ENCODE measurements at places on chromosomes 4 and X.

GRCh38 chr4:74969507-74970474 lies 36.9 kb downstream of the PARM1 start:
- no peak for DNase-seq

GRCh38 chr4:47510506-47511143 lies 25.6 kb downstream of the ATP10D start:
- peak; percentile 56 for DNase-seq

GRCh38 chr4:78749258-78749971 lies 26.7 kb upstream of the BMP2K start:
- no peak for DNase-seq

DNA sequence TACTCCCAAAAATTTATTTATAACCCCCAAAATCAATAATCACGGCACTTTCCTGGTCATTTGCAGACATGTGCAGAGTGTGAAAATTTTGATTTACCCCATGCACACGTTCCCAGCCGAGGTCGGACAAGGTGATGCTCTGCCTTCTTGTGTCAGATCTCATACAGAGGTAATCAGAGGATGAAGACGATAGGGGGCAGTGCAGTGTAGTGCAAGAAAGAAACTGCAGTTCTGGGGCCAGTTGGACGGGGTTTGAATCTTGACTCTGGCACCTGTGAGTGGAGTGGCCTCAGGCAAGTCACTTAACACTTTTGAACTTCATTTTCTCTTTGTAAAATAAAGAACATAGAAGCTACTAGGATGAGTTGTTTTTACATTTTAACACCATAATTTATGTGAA lies 88.4 kb downstream of the FRMPD3 start:
- DNase-seq: peak; percentile 31

GRCh38 chr4:156113138-156113765 lies 159.6 kb upstream of the CTSO start:
- peak; percentile 25 for DNase-seq

GRCh38 chrX:121179972-121180371 lies 132.6 kb downstream of the GLUD2 start:
- DNase-seq: no peak

DNA sequence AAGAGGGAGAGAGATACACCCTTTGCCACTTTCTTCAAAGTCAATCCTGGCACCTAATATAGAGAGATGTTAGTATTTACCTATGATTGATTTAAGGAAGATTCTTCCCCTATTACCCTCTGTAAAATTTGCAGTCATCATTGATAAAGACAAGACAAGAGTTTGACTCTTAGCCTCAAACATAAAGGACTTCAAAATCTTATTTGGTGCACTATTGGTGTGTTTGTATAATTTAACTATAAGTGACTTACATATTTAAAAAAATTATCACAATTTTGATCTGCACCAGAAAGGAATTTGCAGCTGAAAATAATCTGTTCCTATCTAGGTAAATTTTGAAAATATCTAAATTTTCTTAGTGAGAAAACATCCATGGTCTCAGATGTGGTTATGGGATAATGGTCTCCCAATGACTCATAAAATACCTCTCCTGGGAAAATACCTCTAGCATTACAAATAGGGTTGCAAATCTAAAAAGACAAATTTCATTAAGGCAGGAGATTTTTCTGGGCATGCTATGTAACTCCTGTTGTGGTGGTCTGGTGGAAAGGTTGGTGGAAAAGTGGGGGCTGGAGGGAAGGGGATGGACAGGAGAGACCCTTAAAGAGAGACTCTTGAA lies 173.6 kb upstream of the MED14 start:
- no peak for DNase-seq

DNA sequence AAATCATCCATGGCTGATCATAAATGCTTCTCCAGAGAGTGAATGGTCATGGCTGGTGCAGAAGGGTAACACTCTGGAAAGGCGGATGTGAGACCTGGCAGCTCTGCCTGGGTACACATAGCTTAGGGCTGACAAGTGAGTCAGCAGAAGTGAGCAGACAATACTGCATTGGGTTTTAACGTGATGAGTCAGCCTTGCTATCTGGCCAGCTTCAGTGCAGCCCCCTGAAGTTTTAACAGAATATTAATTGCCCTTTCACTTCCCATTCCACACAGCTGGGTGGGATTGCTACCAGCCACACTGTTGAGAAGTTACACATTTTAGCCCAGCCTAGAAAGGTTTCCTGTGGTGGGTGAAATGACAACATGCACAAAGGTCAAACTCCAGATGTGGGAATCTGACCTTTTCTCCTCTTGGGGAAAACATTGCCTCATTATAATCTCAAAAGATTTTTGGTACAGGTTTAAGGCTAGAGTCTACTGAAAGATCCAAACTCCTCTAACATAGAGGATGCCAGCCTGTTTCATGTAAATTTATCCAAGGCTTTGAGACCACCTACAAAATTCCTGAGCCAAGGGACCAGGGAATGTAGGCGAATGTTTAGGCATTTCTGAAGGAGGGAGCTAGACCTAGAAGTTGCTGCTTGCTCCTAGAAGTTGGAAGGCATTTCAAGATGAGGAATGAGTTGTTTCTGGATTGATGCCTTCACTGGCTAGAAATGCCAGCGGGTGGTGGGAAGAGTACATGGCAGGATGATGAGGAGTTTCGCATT lies 230.3 kb upstream of the PGRMC2 start:
- DNase-seq: no peak

DNA sequence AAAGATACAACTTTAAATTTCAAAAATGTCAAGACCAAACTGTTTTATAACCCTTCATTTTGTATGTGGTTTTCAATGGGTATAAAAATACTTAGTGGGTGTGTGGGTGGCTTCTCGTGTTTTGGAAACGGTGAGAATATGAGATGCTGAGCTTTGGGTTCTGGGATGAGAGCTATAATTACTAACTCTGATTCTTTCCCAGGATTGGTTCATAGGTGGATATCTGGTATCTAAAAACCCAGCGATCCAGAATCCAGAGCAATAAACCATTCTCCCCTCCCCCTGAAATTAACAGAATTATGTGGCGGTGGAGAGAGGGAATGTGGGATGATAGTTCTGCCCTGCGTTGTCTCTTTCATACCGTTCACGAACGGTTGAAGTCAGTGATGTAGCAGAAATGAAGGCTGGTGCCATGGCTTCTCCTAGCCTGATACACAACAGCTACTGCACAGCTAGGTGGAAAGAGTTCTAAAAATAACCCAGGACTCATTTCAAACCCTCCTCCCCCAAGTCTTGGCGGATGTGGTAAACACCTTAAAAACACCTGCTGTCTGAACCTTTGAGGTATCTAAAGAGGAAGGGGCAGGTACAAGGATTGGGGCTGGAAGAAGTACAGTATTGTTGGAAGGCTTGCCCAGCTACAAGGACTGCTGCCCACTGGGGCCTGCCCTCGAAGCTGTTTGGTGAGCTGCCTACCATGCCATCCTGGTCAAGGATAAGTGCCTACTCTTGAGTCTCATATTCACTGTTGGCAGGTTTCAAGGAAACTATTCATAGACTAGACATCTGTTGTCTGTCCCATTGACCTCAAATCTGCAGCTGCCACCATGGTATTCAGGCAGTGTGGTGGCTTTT lies 44.5 kb downstream of the SEPTIN11 start:
- no peak for DNase-seq

GRCh38 chr4:94759767-94760211 lies 2.0 kb downstream of the BMPR1B start:
- DNase-seq: no peak

DNA sequence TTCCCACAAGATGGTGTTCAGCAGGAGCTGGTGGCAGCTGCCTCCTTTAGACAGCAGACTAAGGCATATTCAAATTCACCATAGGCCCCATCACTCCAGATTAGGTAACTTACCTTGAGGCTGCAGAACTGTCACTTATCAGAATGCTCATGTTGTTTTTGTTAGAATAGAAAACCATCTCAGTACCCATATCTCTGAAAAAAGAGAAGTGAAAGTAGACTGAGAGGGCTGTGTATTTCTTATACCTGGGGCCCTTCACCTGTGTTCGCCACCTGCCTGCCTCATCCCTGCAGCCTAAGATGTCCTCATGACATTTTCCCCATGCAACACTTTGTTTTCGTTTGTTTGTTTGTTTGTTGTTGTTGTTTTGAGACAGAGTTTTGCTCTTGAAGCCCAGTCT lies 32.9 kb upstream of the SPRY1 start:
- DNase-seq: no peak

DNA sequence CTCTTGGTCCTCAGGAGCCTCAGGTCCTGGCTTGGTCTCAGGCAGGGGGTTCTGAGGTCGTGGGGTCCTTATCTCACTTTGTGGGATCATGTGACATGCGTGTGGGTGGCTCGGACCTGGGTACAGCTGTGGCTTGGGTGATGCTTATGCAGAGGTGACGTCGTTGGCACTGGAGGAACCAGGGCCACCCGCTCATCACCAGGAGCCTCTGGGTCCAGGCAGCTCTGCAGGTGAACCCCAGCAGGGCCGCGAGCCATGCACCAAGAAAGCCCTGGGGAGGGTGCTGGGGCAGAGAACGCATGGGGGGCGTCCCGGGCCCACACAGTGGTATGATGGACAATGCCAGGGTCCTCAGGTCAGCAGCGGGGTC lies 8.7 kb downstream of the ATP5ME start:
- no peak for DNase-seq

DNA sequence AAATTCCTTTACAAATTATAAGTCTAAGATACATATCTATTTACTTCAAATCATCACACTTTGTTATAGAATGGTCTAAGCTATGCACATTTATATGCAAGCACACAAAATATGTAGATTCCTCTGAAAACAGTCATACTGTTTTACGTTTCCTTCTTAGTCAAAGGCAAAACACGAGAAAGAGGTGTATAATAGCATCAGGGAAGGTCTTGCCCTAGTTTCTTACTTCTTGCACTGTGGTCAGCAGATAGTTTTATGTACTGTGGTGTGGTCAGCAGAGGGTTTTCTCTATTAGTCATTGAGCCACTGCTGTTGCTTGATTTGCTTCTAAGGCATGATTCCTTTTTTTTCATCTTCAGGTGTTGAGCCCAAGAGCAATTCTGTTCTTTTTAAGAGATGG lies 117.7 kb downstream of the ADAM29 start:
- no peak for DNase-seq

DNA sequence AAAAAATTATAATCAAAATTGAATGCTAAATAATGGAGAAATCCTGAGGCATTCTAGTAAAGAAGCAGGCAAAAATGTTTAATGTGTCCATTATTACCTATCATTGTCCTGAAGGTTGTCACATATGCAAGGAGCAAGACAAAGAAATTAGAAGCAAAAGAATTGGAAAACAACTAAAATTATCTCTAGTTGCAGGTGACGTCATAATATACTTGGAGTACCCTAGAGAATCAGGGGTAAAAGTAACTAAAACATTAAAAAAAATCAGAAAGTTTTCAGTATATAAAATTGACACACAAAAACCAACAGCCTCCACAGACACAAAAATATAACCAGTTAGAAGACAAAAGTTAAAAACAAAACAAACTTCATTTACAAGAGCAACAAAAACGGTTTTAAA lies 21.4 kb downstream of the MAGEA1 start:
- DNase-seq: no peak

- no peak for DNase-seq
Measured at GRCh38 chr4:7630568-7631287, 196.0 kb upstream of the PSAPL1 start.

DNA sequence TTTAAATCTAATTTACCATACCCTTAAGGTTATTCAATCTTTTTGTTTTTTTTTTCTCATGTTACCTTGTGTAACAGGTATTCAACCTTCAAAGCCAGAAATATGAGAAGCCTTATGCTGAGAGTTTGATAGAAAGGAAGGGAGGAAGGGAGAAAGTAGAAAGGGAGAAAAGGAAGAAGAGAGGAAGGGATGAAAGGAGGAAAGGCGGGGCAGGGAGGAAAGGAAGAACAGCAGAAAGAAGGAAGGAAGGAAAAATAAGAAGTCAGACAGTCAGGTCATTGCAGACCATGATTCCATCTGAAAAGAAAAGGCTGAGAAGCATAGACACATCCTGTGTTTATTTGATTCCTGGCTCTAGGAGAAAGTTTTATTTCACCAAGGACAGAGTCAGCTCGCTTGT lies 30.9 kb downstream of the RTL9 start:
- DNase-seq: no peak

- DNase-seq: no peak
Measured at GRCh38 chrX:123920105-123920785, 41.3 kb upstream of the STAG2 start.

DNA sequence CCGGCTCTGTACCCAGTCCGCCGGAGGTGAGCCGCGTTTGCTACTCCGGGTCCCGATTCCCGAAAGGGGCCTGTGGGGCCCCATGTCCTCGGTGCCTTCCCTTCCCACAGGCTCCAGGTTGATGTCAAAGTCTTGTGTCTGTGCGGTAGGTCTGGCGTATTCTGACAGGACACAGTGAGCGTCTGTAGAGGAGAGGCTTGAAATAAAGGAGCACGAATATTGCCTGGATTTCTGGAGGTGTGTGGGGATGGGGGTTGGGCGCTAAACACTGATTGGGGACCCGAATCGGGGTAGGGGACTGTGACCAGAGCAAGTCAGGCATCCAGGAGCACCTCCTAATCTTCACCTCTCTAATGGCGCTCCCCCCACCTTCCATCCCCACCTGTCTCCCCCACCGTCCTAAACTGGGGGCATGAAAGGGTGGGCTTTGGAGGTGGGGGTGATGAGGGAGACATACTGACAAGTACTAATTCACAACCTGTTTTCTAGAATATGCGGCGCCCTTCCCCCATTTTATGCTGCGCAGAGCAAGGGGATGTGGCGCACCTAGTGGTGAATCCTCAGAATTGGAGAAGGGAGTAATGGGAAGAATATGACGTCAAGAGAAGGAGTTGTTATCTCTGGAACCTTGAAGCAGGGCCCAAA lies 855 bp downstream of the GPRASP2 start:
- DNase-seq: no peak

- no peak for DNase-seq
Measured at GRCh38 chr4:664713-665231, 9.3 kb downstream of the ATP5ME start.

GRCh38 chr4:40124690-40125089 lies 68.0 kb downstream of the N4BP2 start:
- DNase-seq: no peak

DNA sequence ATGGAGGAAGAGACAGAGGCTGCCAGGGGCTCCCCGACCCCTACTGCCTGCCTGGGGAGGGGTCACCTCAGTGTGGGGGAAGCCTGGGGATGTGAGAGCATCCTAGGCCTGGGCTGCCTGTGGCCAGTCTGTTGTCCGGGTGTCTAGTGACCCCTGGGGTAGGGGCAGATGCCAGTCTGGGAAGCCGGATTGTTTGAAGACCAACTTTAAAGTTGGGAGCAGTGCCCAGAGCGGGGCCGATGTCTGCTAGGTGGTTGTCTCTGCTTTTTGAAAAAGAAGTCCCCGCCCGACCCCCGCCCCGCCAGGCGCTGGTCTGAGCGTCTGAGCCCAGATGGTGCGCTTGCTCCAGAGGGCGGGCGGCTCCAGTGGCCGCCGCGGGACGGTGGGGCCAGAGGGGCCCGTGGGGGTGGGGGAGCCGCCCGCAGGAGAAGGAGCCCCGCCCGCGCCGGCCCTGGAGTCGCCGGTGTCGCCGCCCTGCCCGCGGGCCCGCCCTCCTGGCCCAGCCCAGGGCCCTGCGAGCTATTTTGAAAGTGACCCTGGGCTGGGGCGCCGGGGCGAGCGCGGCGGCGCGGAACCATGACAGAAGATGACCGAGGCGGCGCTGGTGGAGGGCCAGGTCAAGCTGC lies at the start of gene DOK7:
DOK7 (plus strand) TSS at position 517 of the 626 bp plus-strand sequence; CDS start at position 587, 70 bp downstream.
- DNase-seq: no peak
